ENCODE measurements at places on chromosomes 5 and 9.

- DNase-seq: no peak
Measured at GRCh38 chr9:13860946-13861640, 452.8 kb downstream of the NFIB start.

GRCh38 chr9:17824616-17825264 lies 245.9 kb downstream of the SH3GL2 start:
- no peak for DNase-seq

GRCh38 chr9:15222313-15222712 lies 84.7 kb downstream of the TTC39B start:
- DNase-seq: no peak

DNA sequence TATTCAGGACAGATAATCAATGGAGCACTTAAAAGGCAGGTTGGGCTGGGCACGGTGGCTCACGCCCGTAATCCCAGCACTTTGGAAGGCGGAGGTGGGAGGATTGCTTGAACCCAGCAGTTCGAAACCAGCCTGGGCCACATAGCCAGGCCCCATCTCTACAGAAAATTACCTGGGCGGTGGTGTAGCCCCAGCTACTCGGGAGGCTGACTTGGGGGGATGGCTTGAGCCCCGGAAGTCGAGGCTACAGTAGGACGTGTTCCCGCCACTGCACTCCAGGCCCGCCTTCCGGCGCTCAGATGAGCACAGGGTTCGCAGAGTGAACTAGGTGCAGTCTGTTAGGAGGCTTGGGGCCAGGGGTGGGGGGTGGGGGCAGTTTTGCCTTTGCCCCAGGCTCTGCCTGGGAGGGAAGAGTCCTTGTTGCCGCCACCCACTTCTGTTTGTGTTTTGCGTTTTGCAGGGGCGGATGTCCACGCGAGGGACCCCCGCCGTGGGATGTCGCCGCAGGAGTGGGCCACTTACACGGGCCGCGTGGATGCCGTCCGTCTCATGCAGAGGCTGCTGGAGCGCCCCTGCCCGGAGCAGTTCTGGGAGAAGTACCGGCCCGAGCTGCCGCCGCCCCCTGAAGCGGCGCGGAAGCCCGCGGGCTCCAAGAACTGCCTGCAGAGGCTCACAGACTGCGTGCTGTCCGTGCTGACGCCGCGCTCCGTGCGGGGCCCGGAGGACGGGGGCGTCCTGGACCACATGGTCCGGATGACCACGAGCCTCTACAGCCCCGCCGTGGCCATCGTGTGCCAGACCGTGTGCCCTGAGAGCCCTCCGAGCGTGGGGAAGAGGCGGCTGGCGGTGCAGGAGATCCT lies 85.2 kb downstream of the ANKRD33B start:
- DNase-seq: no peak

DNA sequence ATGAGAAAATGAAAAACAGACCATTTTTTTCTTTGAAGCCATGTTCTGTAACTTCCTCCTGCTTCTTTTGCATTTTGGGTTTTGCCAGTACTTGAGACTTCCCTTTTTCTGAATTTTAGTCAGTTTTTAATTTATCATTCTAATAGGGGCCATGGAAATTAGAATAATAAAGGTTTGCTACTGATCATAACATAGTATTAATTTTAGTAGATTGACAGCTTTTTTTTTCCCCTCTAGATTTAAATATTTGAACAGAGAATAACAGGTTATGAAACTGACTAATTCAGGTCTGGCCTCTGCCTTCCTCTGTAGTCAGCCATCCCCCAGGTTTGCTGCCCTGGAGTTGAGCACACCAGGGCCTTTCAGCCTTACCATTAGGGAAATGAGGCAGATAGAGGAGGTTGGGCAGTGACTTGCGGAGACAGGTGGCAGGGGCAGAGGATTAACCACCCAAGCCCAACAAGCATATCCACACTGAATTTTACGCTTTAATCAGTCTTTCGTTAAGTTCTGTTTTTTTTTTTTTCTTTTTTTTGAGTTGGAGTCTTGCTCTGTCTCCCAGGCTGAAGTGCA lies 80.1 kb upstream of the TNFAIP8 start:
- no peak for DNase-seq

DNA sequence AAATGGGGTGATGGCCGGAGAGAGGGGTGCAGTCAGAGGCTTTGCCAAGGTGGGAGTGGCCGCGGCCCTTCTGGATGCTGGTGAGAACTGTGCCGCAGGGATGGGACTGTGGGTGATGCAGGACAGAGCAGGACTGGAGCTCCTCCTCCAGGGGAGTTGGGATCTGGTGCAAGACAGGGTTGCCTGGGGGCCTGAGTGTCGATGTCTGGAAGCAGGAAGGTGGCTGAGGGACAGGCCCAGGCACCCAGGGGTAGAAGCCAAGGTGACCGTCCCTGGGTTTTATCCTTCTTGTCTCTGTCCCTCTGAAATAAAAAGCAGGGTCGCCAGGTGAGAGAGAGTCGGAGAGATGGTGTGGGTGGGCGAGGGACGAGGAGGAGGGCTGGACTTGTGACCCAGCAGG lies 89.1 kb upstream of the IER5L start:
- no peak for DNase-seq

DNA sequence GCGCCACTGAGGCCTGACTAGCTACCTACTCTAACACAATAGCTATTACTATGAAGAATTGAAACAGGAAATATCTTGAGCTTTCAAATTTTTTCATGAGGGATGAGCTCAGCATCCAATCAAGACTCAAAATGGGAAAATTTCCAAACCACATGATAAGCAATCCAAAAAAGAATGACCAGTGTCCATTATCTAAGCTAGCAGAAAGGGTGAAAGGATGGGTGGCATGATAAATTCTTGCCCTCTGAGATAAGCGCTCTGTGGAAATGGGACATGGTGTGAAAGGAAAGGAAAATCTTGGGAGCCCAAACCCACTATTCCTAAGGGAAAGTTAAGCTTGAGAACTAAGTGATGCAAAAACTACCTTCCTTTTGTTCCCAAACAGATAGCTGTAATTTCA lies 170.2 kb upstream of the NREP start:
- no peak for DNase-seq

DNA sequence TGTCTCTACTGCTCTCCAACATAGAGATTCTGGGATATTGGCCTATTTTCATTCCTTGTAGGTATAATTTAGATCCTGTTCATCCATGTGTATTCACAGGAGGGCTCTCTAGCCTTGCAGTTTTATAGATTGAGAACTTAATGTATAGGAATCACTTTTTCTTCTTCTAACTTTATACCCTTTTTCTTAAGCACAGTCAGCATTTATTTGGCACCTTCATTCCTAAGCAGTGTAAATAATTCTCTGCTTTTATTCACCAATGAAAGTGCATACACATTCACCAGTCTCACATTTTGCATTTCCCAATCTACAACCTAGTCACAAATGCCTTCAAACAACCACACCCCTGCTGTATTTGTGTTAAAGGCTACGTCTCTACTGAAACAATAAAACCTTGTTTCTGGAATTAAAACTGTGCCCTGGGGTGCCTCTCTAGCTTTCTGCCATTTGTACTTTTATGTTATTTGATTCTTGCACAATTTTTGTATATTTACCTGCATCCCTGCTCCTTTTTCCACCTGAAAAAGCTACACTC lies 49.3 kb downstream of the NREP start:
- DNase-seq: no peak

DNA sequence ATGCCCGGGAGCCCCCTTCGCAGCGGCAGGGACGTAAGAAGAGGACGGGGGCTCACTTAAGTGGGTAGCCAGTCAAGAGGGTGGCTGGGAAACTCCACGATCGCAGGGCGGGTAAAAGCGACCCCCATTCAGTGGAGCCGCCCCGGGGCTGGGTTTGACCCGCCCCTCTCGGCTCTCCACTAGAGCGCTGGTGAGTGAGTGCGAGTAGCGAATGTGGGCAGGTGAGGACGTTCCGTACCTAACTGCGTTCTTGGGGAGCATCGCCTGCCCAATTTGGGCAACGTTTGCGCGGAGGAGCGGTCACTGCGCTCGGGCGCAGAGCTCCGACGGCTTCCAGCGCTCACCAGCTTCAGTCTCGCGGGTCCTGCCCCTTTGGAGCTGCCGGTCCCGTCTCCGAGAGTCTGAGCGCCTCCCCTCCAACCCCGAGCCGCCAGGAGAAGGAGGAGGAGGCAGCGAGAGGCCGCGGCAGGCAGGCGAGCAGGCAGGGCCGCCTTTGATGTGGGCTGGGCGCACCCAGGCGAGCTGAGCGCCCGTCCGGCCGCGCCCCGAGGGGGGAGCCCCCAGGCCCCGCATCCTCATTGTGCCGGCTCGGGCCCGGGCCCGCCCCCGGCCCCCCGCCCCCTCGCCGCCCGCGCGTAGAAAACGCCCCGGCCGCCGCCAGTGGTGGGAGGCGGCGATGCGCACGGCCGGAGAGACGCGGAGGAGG lies at the start of gene FGF18:
TSS of gene FGF18 (plus strand) at position 666 of the 706 bp plus-strand sequence. CDS start 553 bp downstream, outside the sequence.
- DNase-seq: no peak

DNA sequence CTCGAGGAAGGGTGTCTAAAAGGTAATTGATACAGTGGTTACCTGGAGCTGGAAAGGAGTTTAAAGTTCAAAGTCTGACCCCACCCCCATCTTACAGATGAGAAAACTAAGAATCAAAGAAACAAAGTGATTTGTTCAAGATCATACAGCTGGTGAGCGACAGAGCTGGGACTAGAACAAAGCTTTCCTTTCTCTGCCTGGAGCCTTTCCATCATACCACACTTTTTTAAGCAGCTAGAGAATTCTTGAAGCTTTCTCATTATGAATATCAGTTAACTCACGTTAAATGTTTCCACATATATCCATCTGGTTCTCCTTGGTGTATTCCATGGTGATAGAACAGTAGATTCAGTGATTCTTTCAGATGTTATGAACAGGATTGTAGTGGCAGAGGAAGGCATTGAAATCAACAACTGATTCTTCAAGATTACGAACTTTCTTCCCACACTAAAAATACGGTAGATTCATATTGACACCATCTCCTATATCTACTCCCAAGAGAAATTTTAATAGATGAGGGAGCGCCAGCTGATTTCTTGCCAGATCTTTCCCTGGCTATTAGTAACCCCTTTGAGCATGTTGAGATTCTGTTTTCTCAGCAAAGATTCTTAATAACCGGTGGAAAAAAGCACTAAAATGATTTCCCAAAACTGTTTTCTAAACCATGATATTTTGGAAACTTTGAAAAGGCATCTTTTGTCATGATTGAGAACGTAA lies 233.7 kb downstream of the ADAMTSL1 start:
- DNase-seq: no peak

- no peak for DNase-seq
Measured at GRCh38 chr5:146797658-146798057, 80.9 kb downstream of the PPP2R2B start.

DNA sequence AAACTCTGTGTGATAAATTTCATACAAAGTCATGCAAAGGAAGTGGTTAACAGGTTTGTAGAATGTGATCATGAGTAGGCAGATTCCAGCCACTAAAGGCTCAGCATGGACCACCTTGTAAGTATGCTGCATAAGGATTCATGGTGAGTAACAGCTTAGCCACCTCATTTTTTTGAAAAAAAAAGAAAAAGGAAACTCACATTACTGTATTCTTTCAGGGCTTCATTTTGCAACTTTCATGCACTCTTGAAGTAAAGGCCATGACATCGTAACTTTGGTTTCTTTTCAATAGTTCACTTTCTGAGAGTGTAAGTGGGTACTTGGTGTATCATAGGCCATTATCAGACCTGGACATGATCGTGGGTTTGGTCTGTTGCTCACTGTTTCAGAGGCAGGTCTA lies 175.1 kb downstream of the PCSK1 start:
- no peak for DNase-seq

- DNase-seq: no peak
Measured at GRCh38 chr5:97118261-97119006, 24.0 kb downstream of the LIX1 start.

GRCh38 chr9:81460693-81461092 lies 228.7 kb downstream of the TLE1 start:
- no peak for DNase-seq

GRCh38 chr9:111704503-111704902 lies 43.1 kb downstream of the GNG10 start:
- no peak for DNase-seq

DNA sequence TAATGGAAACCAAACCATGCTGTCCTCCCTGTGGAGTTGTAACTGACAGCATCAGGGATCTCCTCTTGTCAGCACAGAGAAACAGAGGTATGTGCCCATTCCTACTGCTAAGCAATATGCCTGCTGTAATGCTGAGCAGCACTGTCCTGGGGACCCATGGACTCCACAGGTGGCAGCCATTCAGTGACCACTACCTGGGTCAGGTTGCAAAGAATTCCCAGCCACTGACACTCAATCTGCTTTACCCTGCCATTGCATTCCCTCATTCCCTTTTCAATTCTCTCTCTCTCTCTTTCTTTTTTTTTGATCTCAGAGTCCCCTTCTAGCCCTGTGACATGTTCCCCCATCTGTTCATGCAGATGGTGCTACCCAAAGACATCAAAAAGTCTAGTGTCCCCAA lies 104.1 kb downstream of the GABRB2 start:
- DNase-seq: no peak

GRCh38 chr5:89418407-89419085 lies 535.6 kb upstream of the MEF2C start:
- DNase-seq: no peak

DNA sequence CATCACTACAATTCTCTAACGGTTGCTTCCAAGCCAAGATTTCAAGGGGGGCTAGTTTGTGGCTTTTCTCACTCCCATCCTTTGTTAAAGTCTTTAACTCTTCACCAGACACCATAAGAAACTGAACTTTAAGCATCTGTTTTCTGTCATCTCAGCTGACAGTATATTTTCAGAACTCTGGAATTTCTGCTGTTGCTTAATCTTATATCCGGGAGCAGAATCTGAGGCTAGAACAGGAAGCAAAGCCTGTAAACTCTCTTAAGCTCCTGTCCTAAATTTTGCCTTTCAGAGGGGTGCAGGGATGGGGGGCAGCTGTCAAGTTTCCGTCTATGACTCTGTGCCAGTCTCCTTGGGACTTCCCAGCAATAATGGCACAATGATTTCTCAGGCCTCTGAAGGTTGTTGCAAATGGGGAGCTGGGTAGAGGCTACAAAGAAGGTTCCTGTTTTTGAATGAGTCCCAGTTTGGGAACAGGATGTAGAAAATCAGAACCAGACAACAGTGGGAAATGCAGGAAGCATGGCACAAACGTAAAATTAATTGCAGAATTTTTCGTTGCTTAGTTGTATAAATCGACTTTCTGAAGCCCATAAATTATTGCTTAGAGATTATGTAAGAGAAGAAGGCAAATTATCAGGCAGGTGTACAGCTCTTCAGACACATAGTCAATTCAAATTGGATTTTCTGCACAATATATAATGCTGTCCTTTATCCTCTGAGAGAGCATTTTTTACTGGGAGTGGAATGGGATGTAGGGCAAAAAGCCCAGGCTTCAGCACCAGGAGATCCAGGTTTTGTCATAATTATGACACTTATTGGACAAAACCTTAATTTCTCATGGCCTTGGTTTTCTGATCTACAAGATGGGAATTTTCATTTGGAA lies 430.9 kb downstream of the DMAC1 start:
- no peak for DNase-seq

- no peak for DNase-seq
Measured at GRCh38 chr5:133480866-133481265, 131.5 kb downstream of the FSTL4 start.

DNA sequence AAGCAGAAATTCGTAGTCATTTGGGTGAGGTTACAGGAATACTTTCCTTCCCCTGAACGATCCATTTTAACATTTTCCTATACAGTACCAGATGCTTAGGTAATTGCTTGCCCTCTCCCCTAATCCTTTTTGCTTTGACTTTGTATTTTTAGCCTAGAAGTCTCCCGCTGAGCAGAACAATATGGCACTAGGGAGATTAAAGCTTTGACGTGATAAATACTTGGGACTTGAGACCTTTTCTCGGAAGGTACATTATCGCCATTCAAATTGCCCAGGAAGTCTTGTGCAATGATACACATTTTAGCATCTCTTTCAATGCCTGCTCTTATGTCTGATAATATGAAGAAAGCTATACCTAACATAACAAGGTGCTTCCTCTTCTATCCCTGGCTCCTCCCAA lies 22.9 kb upstream of the SPATA31C2 start:
- no peak for DNase-seq

All from chondrocyte (in vitro differentiated cells).